ENCODE measurements at places on chromosomes 7 and 10. TPM values are rescaled to one million over a fixed set of nuclear protein-coding genes. Genes with fewer than 3 reads are reported as not detected.

The DNAJC12 gene
- total RNA-seq, result 71.2 TPM

The PON3 gene
- total RNA-seq, result 31.0 TPM

The ZPBP gene
- not detected for total RNA-seq

The MXI1 gene
- total RNA-seq, result 6.0 TPM

The FRAT1 gene
- total RNA-seq, result 1.7 TPM

The IFIT1B gene
- not detected for total RNA-seq

The CELF2 gene
- 0.16 TPM for total RNA-seq

The VPS41 gene
- total RNA-seq, result 23.0 TPM

The ZNF511 gene
- 68.8 TPM for total RNA-seq

The BMS1 gene
- total RNA-seq, result 27.2 TPM

The ELOVL3 gene
- 0.28 TPM for total RNA-seq

The MSS51 gene
- 0.26 TPM for total RNA-seq
